ENCODE measurements at places on chromosomes 12 and 14.
A peak's percentile ranks its signal among the peaks of the same experiment; 100 is the strongest.

DNA sequence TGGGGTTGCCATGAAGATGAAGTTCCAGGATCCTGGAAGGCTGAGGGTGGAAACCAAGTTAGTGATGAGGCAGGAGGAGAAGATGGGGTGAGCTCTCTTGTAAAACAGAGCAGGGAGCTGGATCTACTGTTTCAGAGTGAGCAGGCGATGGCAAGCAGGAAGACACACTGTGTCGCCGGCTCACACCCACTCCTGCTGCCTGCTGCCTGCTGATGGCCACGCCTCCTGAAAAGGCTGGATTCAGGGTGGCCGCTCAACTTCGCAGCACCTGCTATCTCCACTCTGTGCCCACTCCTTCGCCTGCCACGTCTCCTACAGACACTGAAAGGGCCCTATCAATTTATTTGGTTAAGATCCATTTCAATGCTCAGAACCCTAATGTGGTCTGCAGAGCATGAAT lies 96.1 kb downstream of the RBM19 start:
- no peak for DNase-seq

DNA sequence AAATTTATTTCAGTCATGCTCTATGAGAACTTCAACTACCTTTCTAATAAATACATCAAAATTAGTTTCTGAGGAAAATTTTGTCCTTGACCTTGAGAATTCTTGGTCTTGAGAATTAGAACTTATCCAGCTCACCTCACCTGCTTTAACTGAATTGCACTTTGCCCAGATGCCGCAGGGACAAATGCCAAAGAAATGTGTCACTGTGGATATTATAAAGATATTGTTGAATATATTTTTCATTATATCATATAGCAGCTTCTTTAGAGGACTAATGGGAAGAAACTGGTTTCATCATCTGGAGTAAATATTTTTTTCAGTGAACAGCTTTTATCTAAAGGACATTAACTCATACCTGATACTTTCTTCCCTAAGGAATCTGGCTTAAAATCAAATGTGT lies 54.1 kb downstream of the LRP6 start:
- no peak for DNase-seq

GRCh38 chr14:23160924-23161522 lies 22.4 kb downstream of the SLC7A8 start:
- no peak for DNase-seq

- no peak for DNase-seq
Measured at GRCh38 chr12:131923260-131923659, 5.8 kb upstream of the PUS1 start.

DNA sequence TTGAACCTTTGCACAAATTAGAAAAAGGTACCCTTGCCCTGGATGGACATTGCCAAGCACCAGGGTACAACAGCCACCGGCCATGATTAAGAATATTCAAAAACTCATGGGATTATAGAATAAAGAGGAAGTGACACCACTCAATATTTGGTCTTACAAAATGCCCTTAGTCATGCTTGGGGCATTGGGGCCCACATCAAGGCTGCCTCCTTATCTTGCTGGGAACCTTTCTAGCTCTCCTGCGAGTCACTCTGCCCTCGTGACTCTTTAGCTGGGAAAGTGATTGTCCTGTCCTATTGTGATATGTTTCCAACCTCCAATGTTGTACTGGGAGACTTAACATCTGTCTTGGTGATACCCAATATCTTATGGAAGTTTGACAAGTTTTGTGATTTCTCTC lies 57.8 kb downstream of the GTF2A1 start:
- no peak for DNase-seq

- DNase-seq, result peak; percentile 5
Measured at GRCh38 chr14:65170768-65171507, 68.6 kb upstream of the MAX start.

DNA sequence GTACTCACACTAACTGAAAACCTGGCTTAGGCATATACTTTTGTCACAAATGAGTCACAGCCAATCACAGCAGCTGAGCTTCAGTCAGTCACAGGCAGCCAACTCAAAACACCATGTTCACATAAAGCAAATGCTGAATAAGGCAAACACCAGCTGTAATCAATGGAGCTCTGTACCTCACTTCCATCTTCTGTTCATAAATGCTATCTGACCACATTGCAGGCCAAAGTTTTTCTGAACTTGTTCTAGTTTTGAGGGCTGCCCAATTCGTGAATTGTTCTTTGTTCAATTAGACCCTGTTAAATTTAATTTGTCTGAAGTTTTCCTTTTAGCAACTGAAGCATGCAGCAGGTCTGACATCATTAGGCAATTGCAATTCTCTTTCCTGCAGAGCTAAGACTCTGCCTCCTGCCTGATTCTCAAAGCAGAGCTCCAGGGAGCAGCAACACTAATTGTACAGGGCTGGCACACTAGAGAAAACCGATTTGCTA lies 129.9 kb downstream of the WIF1 start:
- no peak for DNase-seq

Measured in effector memory CD8-positive, alpha-beta T cell (primary cell).